Cortex of kidney (tissue), 1 donor: ENCODE measurements at places on chromosomes 12 and 14.

DNA sequence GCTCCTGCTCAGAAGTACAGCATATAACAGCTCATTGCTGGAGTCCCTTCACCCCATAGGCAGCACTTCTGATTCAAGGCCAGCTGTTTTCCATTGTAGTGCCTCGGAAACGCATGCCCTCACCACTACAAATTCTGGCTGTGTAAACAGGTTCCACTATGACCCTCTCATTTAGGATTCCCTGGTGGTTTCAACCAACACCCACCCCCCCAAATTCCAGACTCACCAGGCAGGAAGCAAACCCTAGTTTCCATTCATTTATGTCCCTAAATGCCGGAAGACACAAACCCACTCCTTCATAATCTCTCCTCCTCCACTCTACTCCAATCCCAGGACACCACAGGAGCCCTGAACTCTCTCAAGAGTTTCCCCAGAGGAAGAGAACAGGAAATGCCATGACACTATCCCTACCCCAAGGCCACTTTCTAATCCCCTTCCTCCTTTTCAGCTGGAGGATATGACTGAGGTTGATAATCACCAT is 75.9 kb upstream of the TMPO start:
- DNase-seq, result no peak

DNA sequence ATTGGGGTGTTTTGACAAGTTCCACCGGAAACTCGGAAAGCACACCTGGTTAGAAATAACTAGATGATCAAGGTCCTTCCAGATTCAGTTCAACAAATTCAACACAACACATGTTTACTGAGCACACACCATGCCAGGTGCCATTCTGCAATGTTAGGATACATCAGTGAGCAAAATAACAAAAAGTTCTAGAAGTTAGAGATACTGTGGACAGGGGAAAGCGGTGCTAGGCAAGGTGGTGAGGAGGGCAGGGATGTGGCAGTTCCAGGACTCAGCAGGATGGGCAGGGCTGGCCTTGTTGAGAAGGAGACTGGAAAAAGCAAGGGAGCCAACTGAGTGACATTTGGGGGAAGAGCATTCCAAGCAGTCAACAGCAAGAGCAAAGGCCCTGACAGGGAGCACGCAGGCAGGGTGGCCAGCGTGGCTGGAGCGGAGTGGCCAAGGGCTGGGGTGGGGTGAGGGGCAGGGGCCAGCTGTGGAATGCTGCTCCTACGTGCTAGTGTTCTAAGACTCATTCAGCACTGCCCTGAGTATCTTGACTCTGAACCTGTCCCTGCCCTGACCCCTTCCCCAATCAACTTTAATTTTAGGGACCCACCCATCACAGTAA is 19.4 kb upstream of the FAIM2 start:
- no peak for DNase-seq

- DNase-seq, result no peak
These were observed 6.1 kb upstream of the MTA1 start for GRCh38 chr14:105413544-105413886.

GRCh38 chr14:51521764-51522163 is 129.9 kb upstream of the FRMD6 start:
- DNase-seq, result no peak

DNA sequence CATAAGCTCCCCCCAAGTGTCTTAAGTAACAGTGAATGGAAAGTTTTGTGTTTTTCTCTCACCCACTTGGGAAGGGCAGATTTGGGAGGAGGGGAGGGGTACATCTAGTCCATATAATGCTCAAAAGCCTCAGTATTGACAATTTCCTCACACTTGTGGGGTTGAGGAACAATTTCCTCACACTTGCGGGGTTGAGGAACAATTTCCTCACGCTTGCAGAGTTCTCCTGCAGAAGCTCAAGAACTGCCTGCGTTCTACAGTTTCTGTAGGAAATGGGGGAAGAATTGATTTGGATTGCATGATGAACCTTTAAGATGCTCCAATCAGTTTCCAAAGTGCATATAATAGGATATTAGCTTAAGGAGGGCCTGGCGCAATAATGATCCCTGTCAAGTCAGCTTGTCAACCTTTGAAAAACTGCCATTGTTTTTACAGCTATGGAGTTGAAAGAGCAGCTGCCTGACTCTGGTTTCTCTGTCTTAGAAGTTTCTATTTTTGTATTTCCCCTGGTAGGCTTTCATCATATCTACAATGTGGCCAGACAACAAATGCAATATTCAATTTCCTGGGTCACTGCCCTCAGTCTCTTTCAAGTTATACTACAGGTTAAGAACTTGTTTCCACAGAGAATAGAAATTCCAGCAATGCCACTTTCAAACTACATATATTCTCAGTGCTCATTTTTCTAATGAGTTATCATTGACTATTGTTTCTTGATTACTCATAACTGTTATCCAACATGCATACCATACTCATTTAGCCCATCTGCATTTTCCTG is 66.5 kb downstream of the PLEKHG7 start:
- no peak for DNase-seq
